Activated T-cell treated with anti-CD3 and anti-CD28 coated beads, Interleukin-2, amount 50 U/mL, for 48 hours (primary cell): ENCODE measurements at places on chromosomes 4 and X.
A peak's percentile ranks its signal among the peaks of the same experiment; 100 is the strongest.

- no peak for DNase-seq
Measured at GRCh38 chr4:15914291-15914690, 24.2 kb downstream of the FGFBP1 start.

DNA sequence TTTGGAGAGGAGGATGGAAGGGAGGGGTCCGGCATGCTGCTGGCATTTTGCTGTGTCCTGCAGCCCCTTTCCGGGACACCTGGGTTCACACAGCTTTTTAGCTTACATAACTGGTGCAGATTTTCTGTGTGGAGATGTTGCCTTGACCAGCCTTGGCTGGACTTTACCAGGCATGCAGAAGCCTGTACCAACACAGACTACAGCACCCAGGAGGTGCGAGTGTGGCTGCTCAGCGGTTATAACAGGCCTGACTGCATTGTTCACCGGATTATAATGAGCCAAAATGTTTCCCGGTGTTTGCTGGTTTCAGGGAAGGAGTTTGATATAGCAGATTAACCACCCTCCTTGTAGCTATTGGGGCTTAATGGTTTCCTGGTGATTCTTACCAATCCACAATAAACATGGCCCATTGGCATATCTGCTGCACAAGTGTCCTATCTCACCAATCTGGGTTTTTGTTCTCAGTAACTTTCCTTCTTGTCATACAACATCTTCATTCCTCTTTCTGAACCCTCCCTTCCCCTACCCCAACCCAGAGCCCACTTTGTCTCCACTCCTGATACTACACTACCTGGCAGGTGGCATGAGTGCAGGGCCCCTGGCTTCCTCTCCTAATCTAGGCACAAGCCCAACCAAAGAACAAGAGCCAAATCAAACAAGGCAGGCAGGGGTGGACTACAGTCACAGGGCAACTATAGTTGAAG lies 3.9 kb downstream of the RPL10 start:
- peak; percentile 43 for DNase-seq

GRCh38 chrX:123138473-123138872 lies 45.6 kb upstream of the GRIA3 start:
- no peak for DNase-seq

GRCh38 chr4:94668724-94669123 lies 89.0 kb upstream of the BMPR1B start:
- no peak for DNase-seq

- peak; percentile 60 for DNase-seq
Measured at GRCh38 chr4:53929955-53930798, 134.2 kb downstream of the CHIC2 start.

DNA sequence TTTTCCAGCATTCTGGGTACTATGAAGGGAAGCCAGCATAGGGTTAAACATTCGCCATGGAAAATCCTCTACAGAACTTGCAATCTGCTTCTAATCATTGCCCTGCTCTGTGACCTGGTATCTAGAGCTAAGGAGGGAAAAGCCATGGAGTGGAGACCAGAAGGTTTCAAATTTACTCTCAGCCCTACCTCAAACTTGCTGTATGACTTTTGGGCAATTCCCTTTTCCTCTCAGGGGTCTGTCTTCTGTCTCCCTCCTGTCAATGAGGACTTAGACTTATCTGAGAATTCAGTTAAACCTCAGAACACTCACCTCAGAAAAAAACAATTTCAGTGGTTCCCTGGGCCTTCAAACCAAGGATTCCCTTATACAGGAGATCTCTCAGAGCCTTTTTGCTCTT lies 29.1 kb downstream of the ARHGEF9 start:
- no peak for DNase-seq

- DNase-seq, result no peak
Measured at GRCh38 chr4:110287130-110287529, 88.7 kb upstream of the ELOVL6 start.
